ENCODE measurements at places on chromosomes 4 and X.

DNA sequence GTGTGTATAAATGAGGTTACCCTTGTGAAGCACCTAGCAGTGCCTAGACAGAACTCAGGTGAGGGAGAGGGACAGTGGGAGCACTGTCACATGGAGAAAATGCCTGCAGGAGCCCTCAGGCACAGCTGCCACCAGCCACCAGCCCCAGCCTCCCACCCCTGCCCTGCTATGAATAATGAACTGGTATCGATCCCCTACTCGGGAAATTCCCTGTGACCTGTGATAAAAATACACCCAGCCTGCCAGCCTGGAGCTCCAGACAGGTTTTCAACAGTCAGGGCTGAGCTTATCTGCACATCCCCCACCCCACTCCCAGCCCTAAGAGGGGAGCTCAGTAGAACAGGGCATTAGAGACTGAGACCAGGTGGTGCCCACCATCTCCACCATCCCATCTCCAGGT is 159.6 kb upstream of the PJA1 start:
- no peak for DNase-seq

GRCh38 chrX:136671006-136671610 is 23.1 kb downstream of the CD40LG start:
- no peak for DNase-seq

- DNase-seq, result no peak
These were observed 46.0 kb downstream of the GEMIN8 start for GRCh38 chrX:13983734-13984133.

GRCh38 chr4:6686104-6686787 is 7.4 kb upstream of the S100P start:
- no peak for DNase-seq

DNA sequence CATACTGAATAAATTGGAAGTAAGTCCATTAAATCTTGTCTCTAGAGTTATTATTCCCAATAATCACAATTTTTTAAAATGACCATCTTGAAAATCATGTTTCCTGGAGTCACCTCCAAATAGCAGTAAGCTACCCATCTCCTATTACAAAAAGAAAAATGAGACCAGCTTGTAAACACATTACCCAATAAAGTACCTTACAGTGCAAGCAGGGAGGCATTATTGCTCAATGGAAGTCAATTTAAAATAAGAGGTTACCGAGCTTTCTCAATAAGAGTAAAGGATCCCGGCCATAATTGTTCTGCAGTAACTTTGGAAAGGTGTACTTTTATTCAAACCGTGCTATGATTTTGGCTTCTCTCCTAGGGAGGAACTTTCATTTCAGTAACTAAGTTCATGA is 78.0 kb downstream of the DMD start:
- no peak for DNase-seq

DNA sequence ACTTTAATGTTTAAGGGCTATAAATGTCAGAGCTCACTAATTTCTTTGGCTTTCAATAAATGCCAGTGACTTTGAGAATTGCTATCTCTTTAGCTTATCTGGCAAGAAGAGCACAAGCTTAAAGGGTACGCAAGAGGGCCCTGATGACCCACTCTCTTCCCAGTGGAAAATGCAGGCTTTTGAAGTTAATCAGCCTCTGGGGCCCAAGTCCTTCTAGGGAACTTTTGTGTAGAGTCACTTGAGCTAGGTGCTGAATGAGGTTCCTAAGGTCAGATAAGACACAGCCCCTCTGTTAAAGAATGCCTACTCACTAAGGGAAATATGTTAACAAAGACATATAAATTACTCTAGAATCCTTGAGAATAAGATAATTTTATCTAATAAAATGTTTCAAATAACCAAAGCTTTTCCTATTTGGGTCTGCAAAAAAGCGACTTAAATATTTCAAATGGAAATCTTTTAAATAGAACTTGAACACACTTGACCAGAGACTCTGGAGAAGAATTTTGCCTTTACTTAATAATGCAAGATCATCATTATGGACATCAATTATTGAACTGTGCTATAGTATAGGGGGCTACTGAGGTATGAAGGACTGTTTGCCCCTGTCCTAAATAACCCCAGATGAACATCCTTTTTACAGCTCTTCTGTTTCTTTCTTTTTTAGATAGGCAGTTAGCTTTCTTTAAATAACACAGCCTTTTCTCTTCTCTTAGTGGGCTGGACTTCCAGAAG is 430.1 kb downstream of the GBA3 start:
- DNase-seq, result no peak

DNA sequence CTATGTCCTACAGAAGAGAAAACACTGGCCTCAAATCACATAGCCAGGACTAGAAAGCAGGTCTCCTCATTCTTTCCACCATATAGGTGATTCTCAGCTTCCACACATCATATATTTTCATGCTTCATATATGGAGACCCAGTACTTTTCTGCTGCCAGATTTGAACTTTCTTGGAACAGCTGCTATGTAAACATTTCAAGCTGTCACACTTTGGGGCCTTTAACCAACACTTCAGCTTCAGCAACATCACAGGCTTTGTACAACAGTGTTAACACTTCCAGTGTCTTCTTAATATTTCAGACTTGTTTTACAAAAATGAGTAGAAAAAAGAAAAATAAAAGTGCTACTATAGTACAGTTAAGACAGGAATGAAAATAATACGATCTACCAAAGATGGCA is 12.6 kb downstream of the SH3RF1 start:
- DNase-seq, result no peak

- peak; percentile 94 for DNase-seq
These were observed at the start of gene WFS1 for GRCh38 chr4:6269616-6270511. Gene WFS1 (plus strand): TSS chr4:6269850. CDS start chr4:6277456, 7,606 bp downstream.

- no peak for DNase-seq
These were observed 276.1 kb upstream of the LCORL start for GRCh38 chr4:18297684-18298083.

GRCh38 chrX:153306527-153307115 is 14.9 kb downstream of the PNMA6F start:
- DNase-seq, result no peak

GRCh38 chr4:109572154-109572553 is 12.1 kb downstream of the MCUB start:
- no peak for DNase-seq

GRCh38 chrX:24241822-24242648 is 71.8 kb downstream of the SUPT20HL2 start:
- peak; percentile 1 for DNase-seq

- no peak for DNase-seq
These were observed 488.5 kb downstream of the RPA4 start for GRCh38 chrX:97372001-97372766.

GRCh38 chr4:45155081-45155777 is 428.9 kb upstream of the GNPDA2 start:
- no peak for DNase-seq

GRCh38 chrX:66918511-66918910 is 279.6 kb upstream of the EDA2R start:
- no peak for DNase-seq

GRCh38 chr4:159107203-159107925 is 4.5 kb downstream of the RAPGEF2 start:
- DNase-seq, result no peak

- no peak for DNase-seq
These were observed 38.0 kb upstream of the PDK3 start for GRCh38 chrX:24426921-24427746.

- DNase-seq, result no peak
These were observed 25.0 kb downstream of the COQ2 start for GRCh38 chr4:83259586-83259985.

GRCh38 chr4:6241062-6241845 is 28.4 kb upstream of the WFS1 start:
- DNase-seq, result no peak

- DNase-seq, result peak; percentile 31
These were observed 63.7 kb downstream of the ADAMTS3 start for GRCh38 chr4:72505314-72505744.

DNA sequence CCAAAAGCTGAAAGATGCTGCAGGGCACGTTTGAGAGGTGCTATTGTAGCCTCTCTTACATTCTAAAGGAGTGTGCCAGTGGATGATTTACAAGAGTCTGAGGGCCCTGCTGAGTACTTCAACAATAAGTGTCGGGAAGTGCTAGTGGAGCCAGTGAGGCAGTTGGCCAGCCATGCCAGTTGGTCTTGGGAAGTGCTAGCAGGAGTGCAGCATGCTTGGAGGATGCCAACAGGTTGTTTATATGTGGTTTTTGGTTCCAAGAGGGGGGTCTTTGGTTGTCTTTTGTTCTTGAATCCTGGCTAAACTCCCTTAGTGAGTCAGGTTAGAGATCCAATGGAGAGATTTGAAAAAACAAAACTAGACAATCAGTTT is 335.3 kb downstream of the PABPC4L start:
- no peak for DNase-seq

DNA sequence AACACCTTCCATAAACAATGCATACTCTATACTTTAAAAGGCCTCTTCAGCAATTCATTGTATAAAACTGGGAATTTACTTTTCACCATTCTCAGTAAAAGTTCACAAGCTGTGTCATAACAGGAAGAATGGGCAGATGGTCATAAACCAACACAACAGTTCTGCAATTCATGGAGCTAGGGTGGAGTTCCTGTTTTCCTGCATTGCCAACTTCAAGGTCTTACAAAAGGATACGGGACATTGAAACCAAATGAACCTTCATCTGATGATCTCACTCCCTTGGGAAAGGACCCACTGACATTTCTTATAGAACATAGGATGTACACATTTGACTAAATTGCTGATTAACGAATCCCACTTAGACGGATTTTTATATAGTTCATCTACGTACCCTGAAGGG is 4.1 kb downstream of the KDR start:
- DNase-seq, result no peak

DNA sequence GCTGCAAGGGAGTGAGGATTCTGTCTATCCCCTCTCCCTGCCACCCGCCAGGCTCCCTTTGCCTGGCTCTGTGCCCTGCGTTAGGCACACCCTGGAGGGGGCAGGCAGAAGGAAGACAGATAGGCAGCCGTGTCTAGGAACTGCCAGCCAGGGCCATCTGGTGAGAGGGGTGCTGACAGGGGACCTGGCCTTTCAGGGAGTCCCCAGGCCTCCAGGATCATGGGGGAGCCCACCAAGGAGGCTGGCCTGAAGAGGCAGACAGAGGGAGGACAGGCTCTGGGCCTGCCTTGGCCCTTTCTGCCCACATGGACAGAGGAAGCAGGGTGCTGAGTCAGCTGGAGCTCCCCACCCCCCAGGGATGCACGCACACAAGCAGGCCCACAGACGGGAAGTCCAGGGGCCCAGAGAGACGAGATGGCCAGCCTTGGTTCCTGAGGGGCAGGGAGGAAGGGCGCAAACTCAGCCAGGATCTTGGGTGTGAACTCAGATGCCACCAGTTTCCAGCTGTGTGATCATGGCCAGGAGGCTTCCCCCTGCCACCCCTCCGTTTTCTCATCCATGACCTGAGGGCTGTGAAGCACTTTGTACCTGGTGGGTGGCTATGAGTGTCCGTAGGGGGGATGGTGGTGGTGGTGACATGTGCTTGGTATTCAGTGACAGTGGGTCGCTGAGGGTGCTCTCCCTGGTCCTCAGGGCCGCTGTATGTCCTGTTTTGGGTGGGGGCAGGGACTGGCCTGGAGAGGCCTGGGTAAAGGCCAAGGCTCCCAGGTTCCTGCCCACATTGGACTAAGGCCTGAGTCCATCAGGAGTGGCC is 1.8 kb downstream of the SH3BP2 start:
- no peak for DNase-seq

- no peak for DNase-seq
These were observed 39.9 kb downstream of the ATG4A start for GRCh38 chrX:108131471-108131870.

- no peak for DNase-seq
These were observed 24.5 kb downstream of the DAPP1 start for GRCh38 chr4:99841129-99841528.

- no peak for DNase-seq
These were observed 56.1 kb downstream of the KDR start for GRCh38 chr4:55069248-55069647.

DNA sequence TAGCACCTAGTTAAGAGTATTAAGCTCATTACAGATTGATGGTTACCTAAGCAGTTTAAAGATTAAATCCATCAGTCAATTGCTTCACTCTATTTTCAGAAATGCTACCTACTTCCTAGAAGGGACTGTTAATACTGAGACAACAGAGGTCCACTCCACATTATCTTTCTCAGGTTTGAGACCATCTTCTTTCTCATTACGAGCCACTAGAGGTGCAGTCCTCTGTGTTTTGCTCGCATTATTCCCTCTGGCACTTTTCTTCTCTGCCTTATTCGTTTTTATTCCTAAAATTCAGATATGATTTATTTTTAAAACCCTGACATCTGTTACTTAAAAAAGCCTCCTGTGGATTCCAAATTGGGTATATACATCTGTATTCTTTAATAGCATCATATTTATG is 459.1 kb downstream of the FSTL5 start:
- no peak for DNase-seq

- DNase-seq, result no peak
These were observed 17.7 kb upstream of the LAMP2 start for GRCh38 chrX:120486786-120487185.

DNA sequence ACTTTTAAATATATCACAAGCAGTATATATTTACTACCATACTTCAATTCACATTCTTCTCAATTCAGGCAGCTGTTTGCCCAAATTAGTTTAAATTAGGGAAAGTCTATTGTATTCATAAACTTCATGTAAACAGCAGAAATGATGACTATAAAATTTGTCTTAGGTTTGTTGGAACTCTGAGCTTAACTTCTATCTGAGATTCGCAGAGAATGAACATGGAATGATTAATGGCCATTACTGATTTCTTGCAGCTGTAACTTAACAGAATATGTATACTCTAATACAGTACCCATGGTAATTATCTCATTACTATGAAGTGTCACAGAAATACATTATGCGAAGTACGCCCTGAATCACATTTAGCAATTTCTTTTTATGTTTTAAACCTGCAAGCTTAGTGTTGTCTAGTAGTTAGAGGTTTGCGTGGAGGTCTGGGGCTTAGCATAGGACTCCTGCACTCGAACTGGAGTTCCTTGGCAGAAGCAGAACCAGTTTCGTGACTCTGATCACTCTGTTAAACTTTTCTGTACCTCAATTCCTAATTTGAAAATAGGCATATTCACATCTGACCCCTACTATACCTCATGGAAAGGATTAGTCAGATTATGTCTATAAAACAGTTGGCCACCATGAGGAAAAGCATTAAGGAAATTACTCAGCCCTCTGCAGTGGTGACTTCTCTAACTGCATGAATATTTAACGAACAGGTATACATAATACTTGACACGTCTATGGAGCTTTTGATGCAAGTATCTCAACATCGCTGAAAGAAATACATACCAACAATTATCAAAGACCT is 243.2 kb downstream of the MGST2 start:
- DNase-seq, result no peak

DNA sequence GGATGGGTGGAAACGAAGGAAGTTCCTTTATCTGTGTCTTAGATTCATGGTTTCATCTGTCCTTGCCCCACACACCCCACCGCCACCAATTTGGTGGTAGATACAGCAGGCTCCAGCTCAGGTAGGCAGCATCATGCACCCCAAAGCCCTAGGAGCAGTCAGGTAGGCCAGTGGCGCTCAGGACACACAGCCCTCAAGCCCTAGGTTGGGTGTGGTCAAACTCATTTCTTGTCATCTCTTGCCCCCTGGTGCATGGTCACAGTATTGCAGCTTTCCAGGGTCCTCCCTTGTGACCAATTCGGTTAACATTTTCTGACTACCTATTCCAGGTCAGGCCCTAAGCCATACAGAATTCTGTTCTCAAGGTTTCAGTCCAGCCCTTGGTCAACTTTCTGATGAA is 14.5 kb upstream of the PRRG3 start:
- peak; percentile 8 for DNase-seq
